ENCODE measurements at places on chromosomes 13 and 19. TPM values are rescaled to one million over a fixed set of nuclear protein-coding genes. Genes with fewer than 3 reads are reported as not detected.
A peak's percentile ranks its signal among the peaks of the same experiment; 100 is the strongest.

DNA sequence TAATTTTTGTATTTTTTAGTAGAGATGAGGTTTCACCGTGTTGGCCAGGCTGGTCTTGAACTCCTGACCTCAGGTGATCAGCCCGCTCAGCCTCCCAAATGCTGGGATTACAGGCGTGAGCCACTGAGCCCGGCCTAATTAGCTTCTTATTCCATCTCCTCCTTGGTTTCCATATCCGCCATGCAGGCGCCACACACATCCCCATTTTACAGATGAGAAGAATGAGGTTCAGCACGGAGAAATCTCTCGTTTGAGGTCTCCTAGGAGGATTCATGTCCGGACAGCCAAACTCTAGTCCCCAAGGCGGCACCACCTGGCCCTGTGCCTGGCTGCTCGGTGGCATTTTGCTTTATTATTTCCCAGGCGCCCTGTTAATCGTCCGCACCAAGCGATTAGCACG lies 46.2 kb upstream of the PTPRS start:
- no peak for DNase-seq

DNA sequence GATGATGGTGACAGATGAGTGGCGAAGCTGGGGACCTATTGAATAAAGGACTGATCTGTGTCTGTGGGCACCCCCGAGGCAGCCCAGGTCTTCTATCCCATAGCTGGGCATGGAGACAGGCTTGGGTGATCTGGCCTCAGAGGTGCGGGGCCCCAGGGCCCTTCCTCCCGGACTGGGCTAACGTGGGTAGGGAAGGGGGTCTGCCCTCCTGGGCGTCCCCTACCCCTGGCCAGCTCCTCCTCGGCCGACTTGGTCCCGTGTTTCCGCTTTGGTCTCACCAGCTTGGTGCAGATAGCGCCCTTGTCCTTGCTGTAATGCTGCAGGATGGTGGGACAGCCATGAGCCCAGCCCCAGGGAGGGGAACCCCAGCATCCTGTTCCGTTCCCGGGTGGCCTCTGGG lies 3.3 kb downstream of the MATK start:
- no peak for DNase-seq

DNA sequence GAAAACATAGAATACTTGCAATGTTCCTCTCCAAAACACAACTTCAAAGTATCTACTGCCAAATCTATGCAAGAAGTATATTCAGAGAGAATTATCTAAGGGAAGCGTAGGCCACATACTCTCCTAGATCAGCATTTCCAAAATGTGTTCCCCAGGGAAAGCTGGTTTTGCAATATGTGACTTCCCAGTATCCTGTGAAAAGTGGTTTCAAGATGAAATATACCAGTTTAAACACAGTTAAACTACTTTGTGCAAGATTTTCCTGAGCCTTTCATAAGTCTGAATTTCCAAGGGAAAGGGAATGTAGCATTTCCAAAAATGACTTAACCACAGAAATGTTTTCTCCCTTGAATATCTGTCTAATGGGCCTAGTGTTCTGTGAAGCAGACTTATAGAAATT lies 7.6 kb downstream of the STARD13 start:
- DNase-seq, result no peak

DNA sequence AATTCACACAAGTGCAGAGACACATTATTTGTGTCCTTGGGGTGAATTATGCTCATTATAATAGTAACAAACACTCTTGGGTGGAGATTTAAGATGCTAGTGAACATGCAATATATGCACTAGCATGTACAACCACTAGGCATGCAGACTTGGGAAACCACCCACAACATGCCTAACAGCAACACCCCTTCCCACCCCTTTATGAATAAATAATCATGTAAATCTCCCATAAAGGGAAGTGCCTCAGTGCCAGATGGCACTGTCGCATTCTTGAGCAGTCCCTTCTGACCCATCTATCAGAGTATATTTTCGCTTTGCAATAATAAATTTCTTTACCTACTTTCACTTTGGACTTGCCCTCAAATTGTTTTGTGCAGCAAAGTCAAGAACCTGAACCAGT lies 1362.2 kb downstream of the OLFM4 start:
- DNase-seq, result no peak

DNA sequence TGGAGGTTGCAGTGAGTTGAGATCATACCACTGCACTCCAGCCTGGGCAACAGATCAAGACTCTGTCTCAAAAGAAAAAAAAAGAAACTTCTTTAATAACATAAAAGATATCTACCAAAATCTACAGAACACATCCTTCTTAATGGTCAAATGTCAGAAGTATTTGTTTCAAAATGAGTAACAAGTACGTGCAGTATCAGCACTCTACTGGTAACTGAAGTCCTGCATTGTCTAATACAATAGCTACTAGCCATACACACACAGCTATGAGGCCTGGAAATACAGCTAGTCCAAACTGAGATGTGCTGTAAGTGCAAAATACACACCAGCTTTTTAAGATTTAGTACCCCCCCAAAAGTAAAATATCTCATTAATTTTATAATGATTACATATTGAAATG lies 88.1 kb downstream of the TSC22D1 start:
- no peak for DNase-seq

- no peak for DNase-seq
These were observed 66.1 kb upstream of the FRY start for GRCh38 chr13:31965361-31966066.

DNA sequence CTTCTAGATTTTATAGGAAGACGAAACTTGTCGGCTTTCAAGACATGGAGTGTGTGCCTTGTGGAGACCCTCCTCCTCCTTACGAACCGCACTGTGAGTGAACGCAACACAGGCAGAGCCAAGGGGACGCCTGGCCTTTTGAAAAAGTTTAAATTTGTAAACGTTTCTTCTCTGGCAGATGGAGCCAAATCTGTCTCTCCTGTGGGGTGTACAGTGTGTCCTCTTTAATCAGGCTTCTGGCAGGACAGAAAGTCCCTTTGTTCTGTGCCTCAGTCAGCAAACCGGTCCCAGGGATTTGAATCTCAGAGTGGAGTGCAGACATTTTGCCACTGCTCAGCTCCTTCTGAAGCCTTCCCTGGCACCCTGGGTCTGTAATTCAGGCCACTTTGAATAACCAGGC lies 56.5 kb downstream of the TNFRSF19 start:
- no peak for DNase-seq

GRCh38 chr13:75432045-75432444 lies 49.9 kb downstream of the TBC1D4 start:
- no peak for DNase-seq

DNA sequence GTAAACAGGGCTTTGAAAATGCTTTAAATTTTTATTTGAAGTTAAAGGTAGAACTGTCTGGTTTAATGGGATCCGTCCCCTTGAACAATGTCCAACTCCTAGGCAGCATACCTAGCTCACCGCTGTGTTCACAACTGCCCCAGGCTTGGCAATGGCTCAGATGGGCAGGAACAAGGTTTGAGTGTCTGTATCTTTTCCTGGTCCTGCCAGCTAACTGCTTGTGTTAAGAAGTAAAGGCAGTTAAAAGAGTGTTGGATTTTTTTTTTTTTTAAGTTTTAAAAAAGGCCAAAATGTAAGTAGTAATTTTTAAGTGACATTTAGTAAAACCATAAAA lies 66.7 kb upstream of the FNDC3A start:
- peak; percentile 68 for DNase-seq

GRCh38 chr13:21139374-21139773 lies 37.0 kb downstream of the SKA3 start:
- DNase-seq, result no peak

GRCh38 chr13:45782327-45783045 lies 69.1 kb downstream of the SIAH3 start:
- no peak for DNase-seq

DNA sequence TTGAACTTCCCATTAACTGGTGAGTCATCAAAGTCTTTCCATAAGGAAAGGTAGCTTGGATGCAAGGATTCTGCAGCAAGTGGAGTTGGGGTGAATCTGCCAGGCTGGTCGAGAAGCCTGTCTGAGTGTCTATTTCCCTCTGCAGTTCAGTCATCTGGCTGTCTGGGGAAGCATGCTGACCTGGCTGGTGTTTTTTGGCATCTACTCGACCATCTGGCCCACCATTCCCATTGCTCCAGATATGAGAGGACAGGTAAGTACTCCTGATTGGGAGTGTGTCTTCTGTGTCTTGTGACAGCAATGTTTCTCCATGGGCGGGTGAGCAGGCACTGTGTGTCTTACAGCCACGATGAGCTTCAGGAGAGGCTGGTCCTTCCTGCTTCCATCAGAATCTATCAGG lies 189.7 kb downstream of the SHISA2 start:
- DNase-seq, result no peak

- DNase-seq, result no peak
These were observed 7.1 kb upstream of the SIGLEC7 start for GRCh38 chr19:51135004-51135403.

DNA sequence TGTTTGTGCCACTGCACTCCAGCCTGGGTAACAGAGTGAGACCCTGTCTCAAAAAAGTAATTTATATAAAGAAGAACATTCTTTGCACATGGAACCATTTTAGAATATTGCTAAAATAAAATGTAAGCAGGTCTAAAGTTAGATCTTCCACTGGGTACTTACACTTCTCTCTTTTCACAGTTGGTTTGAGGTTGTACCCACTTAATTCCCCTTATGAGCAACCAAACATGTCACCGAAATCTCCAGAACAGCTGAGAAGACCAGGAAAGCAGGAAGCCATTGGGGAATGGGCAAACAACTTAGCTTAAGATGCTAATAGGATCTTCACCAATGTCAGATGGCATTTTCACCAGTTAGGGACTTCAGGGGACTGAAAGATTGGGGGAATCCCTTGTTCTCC lies 18.8 kb downstream of the NLRP4 start:
- DNase-seq, result no peak

DNA sequence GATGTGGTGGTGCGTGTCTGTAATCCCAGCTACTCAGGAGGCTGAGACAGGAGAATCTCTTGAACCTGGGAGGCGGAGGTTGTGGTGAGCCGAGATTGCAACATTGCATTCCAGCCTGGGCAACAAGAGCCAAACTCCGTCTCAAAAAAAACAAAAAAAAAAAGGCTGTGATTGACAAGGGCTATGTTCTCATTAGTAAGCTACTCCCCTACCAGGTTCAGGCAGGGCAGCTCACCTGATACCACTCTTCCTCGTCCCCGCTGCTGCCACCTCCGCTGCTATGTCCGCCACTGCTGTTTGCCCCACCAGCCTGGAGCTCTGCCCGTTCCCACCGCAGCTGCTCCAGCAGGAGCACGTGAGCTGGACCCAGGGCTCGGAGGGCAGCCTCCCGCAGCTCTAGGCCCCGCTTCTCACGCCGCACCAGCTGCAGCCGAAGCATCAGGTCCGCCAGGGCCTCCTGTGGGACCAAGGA lies 9.4 kb downstream of the USHBP1 start:
- no peak for DNase-seq

GRCh38 chr13:78022164-78022877 lies 103.7 kb upstream of the EDNRB start:
- DNase-seq, result no peak

GRCh38 chr13:106103779-106104178 lies 431.7 kb downstream of the EFNB2 start:
- DNase-seq, result no peak

DNA sequence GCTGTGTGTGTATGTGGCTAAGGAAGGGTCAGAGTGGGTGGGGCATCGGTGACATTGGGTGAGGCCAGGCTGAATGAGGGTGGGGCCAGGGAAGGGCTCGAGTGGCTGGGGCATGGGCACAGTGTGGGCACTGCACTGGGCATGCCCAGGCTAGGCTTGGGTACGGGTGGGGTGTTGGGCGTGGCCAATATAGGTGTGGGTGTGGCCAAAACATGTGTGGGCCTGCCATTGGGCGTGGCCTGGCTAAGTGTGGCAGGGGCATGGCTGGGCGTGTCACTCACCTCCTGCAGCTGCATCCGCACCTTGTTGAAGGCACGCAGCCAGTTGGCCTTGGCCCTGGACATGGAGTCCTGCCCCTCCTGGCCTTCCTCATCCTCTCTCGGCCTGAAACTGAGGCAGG lies 33.2 kb downstream of the UNC13A start:
- DNase-seq, result no peak

DNA sequence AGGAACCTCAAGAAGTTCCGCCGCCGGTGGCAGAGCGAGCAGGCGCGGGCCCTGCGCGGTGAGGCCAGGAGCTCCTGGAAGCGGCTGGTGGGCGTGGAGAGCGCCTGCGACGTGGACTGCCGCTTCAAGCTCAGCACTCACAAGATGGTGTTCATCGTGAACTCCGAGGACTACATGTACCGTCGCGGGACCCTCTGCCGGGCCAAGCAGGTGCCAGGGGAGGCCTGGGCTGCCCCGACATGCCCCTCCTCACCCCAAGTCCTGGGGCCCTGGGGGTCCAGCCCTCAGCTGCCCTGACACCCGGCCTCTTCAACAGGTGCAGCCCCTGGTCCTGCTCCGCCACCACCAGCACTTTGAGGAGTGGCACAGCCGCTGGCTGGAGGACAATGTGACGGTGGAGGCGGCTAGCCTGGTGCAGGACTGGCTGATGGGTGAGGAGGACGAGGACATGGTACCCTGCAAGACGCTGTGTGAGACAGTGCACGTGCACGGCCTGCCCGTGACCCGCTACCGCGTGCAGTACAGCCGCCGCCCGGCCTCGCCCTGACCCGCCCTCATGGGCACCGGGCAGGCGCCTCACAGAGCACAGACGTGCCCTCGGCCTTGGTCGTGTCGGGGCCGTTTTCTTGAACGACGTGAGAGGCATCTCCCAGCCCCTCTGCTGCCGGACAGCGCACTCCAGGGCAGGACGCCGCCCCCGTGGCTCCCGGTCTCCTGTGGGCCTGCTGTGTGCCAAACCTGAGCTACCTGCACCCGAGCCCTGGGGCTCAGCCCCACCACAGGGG lies 10.4 kb upstream of the F2RL3 start:
- no peak for DNase-seq

GRCh38 chr13:111620166-111620565 lies 299.7 kb downstream of the TEX29 start:
- DNase-seq, result peak; percentile 23

The ELAVL3 gene
- total RNA-seq, result not detected

The ADGRE3 gene
- 0.10 TPM for total RNA-seq

The FAM216B gene
- total RNA-seq, result not detected

The AMER2 gene
- not detected for total RNA-seq

The LHB gene
- total RNA-seq, result not detected

The OVOL3 gene
- total RNA-seq, result not detected

The IZUMO4 gene
- total RNA-seq, result 5.2 TPM

The CALR3 gene
- total RNA-seq, result not detected

The CBY2 gene
- total RNA-seq, result not detected
